GM12878 (cell line): ENCODE measurements at places on chromosomes 13 and 19.
A peak's percentile ranks its signal among the peaks of the same experiment; 100 is the strongest.

- H3K4me3 ChIP-seq: no peak overlapping the region
- H3K27ac ChIP-seq: no peak overlapping the region
- H3K4me1 ChIP-seq: no peaks in the 10 kb centered on the region
- no peaks in the 10 kb centered on the region for H3K36me3 ChIP-seq
- DNase-seq: no peak
- H3K27me3 ChIP-seq: no peaks in the 10 kb centered on the region
Measured at GRCh38 chr13:112664501-112665203, 25.2 kb upstream of the ATP11A start.

DNA sequence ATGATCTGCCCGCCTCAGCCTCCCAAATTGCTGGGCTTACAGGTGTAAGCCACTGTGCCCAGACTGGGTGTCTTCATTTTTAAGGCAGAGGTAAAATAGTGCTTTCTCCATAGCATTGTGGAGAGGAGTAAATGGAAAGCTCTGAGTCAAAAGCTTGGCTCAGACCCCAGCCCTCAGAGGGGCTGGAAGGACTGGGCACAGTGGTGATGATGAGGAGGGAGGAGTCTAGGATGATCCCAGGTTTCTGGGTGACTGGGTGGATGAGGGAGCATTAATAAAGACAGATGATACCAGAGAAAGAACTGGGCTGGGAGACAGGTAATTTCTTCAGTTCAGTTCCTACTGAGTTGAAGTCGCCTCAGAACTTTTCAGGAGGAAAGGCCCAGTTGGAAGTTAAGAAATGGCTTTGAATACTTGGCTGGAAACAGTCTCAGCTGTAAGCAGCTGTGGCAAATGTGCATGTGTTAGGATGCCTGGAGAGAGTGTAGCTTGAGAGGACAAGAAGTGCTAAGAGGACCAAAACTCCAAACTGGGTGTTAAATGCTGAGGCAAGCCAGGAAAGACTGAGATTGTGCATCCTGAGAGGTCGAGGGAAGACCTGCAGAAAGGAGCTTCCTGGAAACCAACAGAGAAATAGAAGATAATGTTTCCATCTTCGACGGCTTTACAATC is 37.1 kb upstream of the MEDAG start:
- H3K4me3 ChIP-seq: no peak overlapping the region
- no peaks in the 10 kb centered on the region for H3K4me1 ChIP-seq
- DNase-seq: no peak
- peaks cover 4% of the 10 kb centered on the region; the same call in 1 of the 2 replicates for H3K27me3 ChIP-seq
- H3K36me3 ChIP-seq: no peaks in the 10 kb centered on the region
- H3K27ac ChIP-seq: no peak overlapping the region

- no peaks in the 10 kb centered on the region for H3K36me3 ChIP-seq
- H3K27me3 ChIP-seq: no peaks in the 10 kb centered on the region
- no peak overlapping the region for H3K27ac ChIP-seq
- H3K4me3 ChIP-seq: no peak overlapping the region
Measured at GRCh38 chr19:13804830-13805683, 9.8 kb downstream of the ZSWIM4 start.

DNA sequence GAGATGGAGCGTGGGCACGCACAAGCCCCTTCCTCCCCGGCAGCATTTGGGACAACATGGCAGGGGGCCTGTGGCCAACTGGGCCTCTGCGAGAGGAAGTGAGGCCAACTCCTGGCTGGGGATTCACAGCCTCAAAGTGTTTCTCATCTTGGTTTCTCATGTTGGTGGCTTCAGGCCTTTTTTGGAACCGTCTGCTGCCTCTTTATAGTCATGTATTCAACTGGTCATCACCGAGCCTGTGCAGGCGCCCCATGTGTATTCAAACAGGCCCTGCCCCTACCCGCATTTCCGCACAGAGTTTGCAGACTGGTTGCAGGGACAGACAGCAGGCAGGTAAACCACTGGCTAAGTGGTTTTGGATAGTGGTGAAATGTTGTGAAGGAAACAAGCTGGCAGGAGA is 17.3 kb upstream of the RELB start:
- H3K27ac ChIP-seq: no peak overlapping the region; the same call in 1 of the 2 replicates
- H3K27me3 ChIP-seq: no peaks in the 10 kb centered on the region
- H3K4me3 ChIP-seq: no peak overlapping the region
- no peaks in the 10 kb centered on the region for H3K4me1 ChIP-seq
- no peak for DNase-seq

DNA sequence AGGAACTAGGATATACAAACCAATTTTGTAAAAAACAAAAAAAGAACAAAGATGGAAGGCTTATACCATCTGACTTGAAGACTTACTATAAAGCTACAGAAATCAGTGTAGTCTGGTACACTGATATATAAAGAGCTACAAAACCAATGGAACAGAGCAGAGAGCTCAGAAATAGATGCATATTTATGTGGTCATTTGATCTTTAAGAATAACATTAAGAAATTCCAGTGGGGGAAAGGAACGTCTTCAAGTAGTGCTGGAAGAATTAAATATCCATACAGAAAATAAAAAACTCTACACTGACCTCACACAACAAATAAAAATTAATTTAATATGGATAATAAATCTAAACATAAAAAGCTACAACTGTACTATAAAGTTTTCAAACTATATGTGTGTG is 317.0 kb downstream of the ENOX1 start:
- no peak overlapping the region for H3K27ac ChIP-seq
- no peaks in the 10 kb centered on the region for H3K27me3 ChIP-seq
- no peak overlapping the region for H3K4me3 ChIP-seq
- H3K4me1 ChIP-seq: no peaks in the 10 kb centered on the region
- no peaks in the 10 kb centered on the region for H3K36me3 ChIP-seq
- no peak for DNase-seq

DNA sequence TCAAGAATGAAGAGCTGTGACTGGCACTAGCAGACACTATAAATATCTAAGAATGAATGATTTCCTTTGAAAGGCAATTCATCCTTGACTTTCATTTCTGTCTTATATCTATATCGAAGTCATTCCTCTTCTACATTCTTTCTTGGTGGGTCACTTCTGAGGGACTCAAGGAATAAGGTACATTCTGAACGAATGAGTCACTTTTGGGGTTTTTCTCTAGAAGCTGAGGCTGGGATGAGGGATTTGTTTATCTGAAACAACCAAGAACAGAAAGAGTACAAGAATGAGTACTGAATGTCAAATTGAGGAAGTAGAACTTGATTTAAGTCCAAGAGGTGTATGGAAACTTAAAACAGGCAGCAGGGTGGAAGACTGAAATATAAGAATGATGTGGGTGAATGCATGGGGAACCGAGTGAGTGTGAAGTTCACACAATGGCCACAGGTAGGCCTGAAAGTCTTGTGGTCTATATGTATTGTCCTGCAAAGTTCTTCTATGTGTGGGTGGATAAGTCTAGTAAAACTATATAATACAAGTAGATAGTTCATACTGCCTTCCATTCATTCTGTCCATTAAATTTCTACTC is 343.9 kb downstream of the OXGR1 start:
- no peaks in the 10 kb centered on the region for H3K27me3 ChIP-seq
- H3K4me1 ChIP-seq: no peaks in the 10 kb centered on the region
- H3K36me3 ChIP-seq: no peaks in the 10 kb centered on the region
- DNase-seq: peak; percentile 12
- H3K4me3 ChIP-seq: no peak overlapping the region

DNA sequence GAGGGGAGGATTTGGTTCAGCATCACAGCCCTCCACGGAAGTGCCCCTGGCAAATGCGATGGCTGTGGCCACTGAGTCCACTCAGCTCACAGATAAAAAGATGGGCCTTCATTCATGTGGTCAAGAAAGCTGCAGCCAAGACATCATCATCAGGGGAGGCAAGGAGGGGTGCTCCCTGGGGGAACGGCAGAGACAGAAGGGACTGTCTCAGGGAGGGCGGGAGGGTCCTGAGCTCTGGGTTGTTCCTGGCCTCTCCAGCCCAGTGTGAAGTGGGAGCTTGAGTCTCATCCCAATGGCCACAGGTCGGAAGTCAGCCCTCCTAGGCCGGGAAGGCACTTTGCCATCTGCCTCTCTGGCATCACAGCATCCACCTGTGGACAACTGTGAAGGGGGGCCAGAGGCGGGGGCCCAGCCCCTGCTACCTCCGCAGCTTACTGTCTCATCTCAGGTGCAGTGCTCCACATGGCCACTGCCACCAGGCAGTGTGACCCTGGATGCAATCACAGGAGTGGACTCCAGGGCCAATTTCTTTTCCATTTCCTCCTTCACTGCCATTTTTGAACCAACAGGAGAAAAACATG is 137.8 kb upstream of the SOX1 start:
- H3K27me3 ChIP-seq: no peaks in the 10 kb centered on the region
- no peaks in the 10 kb centered on the region for H3K4me1 ChIP-seq
- DNase-seq: no peak
- H3K4me3 ChIP-seq: no peak overlapping the region
- H3K36me3 ChIP-seq: no peaks in the 10 kb centered on the region

DNA sequence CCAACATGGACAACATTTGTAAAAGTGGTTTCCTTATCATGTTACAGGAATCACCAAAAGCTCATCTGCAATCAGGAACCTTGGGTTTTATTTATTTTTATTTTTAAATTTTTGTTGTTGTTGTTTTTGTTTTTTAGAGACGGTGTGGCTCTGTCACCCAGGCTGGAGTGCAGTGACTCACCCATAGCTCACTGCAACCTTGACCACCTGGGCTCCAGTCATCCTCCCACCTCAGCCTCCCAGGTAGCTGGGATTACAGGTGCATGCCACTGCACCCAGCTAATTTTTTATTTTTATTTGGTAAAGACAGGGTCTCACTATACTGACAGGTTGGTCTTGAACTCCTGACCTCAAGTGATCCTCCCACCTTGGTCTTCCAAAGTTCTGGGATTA is 13.6 kb upstream of the SERP2 start:
- no peak overlapping the region for H3K27ac ChIP-seq
- H3K36me3 ChIP-seq: no peaks in the 10 kb centered on the region
- DNase-seq: no peak
- no peak overlapping the region for H3K4me3 ChIP-seq
- no peaks in the 10 kb centered on the region for H3K27me3 ChIP-seq

- H3K36me3 ChIP-seq: peaks cover 17% of the 10 kb centered on the region
- H3K27ac ChIP-seq: peak within 1 kb of the TSS; percentile 92
- H3K4me3 ChIP-seq: peak within 1 kb of the TSS; percentile 91
- peaks cover 30% of the 10 kb centered on the region for H3K4me1 ChIP-seq
- no peak for DNase-seq
Measured at GRCh38 chr19:12666265-12667048, at the start of the genes MAN2B1 and WDR83. Gene MAN2B1, minus strand, starts transcription at chr19:12666742. Its CDS starts 41 bp downstream, at chr19:12666701. Gene WDR83, plus strand, starts transcription at chr19:12666807. Its CDS starts 2,984 bp downstream, at chr19:12669791.

DNA sequence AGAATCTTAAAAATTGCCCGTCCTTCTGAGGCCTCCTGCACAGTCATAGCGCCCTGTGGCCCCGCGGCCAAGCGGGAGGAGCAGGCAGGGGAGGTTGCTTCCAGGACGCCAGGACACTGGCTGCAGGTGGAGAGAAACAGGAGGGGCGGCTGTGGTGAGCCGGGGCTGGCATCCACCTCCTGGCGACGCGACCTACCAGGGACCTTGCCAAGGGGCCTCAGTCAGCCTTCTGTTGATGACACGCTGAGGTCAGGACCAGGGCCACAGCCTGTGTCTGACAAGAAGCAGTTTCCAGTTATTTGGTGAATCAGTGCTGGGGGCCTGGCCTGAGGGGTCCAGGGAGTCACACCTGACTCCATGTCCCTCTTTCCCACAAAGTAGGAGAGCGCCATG is 13.3 kb upstream of the MKNK2 start:
- no peak overlapping the region for H3K4me3 ChIP-seq
- no peaks in the 10 kb centered on the region for H3K36me3 ChIP-seq
- DNase-seq: no peak
- no peaks in the 10 kb centered on the region for H3K27me3 ChIP-seq
- H3K27ac ChIP-seq: no peak overlapping the region

DNA sequence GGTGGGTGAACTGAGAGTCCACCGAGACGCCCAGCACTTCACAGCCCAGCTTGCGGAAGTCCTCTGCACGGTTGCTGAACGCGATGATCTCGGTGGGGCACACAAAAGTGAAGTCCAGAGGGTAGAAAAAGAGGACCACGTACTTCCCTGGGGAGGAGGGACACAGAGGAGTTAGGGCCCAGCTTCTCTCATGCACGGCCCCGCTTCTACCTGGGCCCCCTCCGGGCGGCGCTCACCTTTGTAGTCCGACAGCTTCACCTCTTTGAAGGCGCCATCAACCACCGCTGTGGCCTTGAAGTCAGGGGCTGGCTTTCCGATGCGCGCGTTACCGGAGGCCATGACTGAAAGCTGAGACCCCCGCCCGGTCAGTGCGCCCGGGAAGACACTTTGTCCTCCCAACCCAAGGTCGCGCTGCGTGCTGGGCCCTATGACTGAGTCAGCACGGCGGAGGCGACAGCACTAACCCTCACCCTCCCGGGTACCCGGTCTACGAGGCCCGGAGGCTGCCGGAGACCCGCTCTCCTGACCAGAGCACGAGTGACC is 606 bp downstream of the PRDX2 start:
- no peaks in the 10 kb centered on the region for H3K27me3 ChIP-seq
- peak overlapping the region; percentile 95 for H3K4me3 ChIP-seq
- H3K4me1 ChIP-seq: peaks cover 19% of the 10 kb centered on the region
- no peak for DNase-seq

DNA sequence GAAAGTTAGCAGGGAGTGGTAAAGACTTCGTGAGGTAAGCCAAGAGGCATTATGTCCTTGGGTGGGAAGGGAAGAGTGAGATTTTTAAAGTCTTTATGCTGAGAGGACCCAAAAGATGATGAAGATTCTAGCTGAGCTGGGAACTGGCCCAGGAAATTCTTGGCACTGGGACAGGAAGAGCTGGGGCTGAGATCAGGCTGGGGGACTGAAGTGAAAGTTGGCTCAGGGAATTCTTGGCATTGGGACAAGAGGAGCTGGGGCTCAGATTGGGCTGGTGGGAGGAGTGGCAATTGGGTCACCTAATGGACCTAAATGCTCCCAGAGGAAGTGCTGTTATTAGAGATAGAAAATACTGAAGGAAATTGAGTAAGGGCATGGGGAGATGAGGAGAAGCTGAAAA is 8.8 kb downstream of the SCEL start:
- DNase-seq: no peak
- H3K27ac ChIP-seq: no peak overlapping the region
- no peaks in the 10 kb centered on the region for H3K36me3 ChIP-seq
- peaks cover 4% of the 10 kb centered on the region for H3K4me1 ChIP-seq

- no peaks in the 10 kb centered on the region for H3K27me3 ChIP-seq
- no peak for DNase-seq
- H3K27ac ChIP-seq: no peak overlapping the region
- H3K4me1 ChIP-seq: no peaks in the 10 kb centered on the region
- no peaks in the 10 kb centered on the region for H3K36me3 ChIP-seq
- H3K4me3 ChIP-seq: no peak overlapping the region
Measured at GRCh38 chr13:87736849-87737385, 65.7 kb downstream of the SLITRK5 start.
